ENCODE measurements at places on chromosomes 11 and 22.
A peak's percentile ranks its signal among the peaks of the same experiment; 100 is the strongest.

- no peak for DNase-seq
These were observed 1.7 kb downstream of the TOM1 start for GRCh38 chr22:35301372-35301874.

DNA sequence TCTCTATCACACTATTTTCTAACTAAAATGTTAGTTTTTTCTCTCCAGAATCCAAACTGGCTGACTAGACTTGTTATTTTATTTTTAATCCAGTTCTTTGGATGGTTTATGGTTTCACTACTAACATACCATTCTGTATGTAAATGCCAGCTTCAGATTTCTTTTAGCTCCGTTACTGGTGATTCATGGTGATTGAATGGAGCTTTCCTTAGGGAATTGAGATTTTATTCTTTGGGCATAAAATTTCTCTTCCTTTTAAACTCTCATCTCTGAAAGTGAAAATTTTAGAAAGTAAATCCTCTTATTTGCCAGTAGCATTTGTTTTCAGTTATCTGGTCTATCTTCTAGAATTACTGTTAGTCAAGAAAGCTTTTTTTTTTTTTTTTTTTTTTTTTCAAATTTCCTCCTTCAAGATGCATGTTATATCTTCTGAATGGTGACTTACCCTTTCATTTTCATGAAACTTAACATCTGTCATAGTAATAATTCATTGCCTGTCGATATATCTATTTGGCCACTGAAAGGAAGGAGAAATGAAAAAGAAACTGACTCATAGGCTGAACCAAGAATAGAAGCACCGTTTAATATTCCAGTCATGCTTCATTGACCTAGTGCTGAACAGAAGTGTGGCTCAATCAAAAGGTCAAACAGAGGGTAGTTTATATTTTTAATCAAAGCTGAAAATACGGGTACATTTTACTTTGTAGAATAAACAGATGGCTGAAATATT, 6.4 kb downstream of the ENDOD1 start:
- DNase-seq, result no peak

DNA sequence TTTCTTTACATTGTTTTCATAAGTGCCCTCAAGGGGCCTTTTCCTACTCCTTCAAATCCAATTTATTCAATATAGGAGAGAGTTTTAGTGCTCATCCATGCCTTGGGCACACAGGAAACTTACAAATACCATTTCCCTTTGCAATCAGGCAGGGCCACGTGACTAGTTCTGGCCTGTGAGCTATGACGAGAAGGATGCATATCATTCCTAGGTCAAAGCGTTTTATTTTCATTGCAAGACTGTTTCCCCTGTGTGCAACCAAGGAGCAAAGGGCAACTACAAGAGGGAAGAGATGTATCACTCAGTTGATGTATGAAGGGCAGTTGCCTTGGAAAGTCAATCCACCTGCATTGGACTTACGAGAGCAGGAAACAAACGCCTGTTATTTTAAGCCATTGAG, 1.9 kb upstream of the TRAF6 start:
- DNase-seq, result no peak

- no peak for DNase-seq
These were observed at the start of gene MPZL2 for GRCh38 chr11:118263695-118264568. Gene MPZL2, minus strand, starts transcription at chr11:118264297. Its CDS starts 144 bp downstream, at chr11:118264153.

- peak; percentile 9 for DNase-seq
These were observed 165.9 kb upstream of the NCAM1 start for GRCh38 chr11:112795142-112795815.

DNA sequence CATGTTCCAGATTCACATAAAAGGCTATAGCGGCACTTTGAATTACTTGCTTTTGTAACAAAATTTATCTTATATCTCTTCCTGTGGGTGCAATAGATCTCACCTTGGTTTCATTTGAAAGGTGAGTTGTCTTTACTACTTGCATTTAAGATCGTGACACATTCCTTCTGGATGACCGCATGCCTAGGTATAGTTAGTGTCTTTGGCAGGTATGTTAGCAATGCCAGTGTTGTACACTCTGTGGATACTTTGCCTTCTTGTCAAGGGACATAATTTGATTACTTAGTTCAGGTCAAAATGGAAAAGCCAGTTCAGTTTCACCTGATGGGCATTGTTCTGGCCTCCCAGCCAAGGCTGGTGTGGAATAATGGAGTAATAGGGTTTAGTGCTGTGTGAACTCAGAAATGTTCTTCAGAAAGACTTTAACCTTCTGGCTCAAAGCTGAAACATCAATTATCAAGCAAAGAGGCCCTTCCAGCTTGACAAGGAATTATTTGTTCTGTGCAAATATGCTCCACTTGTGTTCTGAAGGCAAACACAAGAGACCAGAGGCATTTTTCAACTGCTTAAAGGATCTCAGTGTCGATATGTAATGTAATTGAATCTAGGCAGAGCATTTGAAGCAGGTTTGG, 64.6 kb downstream of the AMOTL1 start:
- DNase-seq, result no peak

DNA sequence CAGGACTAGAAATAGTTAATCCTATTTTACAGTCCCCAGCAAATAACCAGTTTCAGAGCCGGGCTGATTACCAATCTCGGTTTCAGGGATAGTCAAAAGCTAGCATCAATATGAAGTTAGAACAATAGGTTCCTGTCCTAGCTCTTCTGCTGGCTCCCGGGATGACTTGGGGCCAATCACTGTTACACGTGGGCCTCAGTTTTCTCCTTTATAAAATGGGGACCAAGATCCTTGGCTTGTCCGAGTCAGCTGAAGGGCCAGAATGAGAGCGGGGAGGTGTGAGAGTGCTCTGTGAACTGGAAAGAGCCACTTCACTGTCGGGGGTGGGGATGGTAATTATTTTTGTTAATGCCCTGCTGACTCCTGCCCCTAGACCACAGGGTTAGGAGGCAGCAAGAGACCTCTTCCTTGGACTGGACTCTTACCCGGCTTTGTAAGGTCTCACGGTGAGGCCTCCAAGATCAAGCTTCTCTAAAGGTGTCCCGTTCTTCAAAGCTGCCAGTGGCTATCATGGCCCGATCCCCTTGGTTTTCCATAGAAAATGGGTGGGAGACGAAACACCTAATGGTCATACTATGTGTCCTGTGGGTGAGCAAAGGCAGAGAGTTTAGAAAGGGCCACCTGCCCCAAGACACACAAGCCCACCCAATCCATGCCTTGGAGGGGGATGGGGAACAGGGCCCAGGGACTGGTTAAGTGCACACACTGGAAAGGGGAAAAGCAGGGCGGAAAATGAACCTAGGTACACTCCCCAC, 1.4 kb downstream of the UCP2 start:
- DNase-seq, result no peak

DNA sequence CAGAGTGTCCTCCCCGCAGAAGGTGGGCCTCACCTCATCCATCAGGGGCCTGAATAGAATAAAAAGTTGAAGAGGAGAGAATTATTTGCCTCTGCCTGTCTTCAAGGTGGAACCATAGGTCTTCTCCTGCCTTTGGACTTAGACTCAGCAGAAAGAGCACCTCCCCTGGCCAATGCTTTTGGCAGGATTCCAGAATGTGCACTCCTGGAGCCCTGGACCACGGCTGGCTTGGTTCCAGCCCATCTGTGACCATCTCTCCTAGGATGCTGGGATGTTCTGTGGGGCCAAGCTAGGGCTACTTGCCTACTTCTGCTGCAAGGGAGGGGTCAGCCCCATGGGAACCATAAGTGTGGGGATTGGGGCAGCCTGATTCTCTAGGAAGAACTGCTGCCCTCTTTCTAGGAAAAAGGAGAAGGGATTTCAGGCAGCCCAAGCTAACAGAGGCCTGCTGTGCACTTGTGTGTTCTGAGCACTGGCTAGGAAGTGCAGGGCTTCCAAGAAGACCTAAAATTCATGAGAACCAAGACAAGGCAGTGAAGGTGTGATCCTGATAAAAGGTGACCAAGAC, 32.2 kb upstream of the SHANK2 start:
- no peak for DNase-seq

GRCh38 chr11:97772705-97773104, 1248.0 kb upstream of the CNTN5 start:
- no peak for DNase-seq

DNA sequence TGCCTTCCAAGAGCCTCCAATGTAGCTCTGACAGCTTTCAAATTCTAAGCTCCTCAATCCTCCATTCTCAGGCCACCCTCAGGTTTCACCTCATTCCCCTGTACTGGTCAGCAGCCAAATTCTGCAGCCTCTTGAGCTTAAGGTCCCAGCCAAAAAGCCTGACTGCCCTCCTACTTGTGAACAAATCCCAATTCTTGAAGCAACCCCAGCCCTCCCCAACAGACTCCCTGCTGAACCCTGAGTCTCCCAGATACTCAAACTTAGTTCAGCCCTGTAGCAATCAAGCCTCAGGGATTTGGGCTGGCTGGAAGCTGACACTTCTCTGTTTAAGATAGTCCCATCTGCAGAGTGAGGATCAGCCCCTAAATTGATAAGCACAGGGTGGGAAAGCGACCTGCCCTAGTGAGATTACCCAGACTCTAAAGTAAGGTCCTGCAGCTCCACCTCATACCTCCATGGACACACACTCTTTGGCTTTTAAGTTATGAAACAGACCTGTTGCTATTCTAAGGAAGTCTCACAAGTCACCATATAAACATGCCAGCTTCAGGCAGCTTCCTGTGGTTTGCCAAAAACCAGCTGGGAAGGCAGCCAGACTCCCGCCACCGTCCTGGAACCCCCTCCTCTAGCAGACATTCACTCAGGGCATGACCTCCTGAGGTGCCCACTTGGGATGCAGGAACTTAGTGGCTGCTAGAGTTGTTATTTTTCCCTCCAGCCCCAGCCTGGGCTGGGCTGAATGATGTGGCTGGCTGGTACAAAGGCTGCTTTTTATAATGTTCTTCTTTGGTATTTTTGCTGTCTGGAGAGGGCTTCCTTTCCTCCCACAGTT, 82.5 kb upstream of the PICALM start:
- DNase-seq, result peak; percentile 93

- DNase-seq, result peak; percentile 21
These were observed 18.2 kb downstream of the KCNJ1 start for GRCh38 chr11:128848815-128849455.

DNA sequence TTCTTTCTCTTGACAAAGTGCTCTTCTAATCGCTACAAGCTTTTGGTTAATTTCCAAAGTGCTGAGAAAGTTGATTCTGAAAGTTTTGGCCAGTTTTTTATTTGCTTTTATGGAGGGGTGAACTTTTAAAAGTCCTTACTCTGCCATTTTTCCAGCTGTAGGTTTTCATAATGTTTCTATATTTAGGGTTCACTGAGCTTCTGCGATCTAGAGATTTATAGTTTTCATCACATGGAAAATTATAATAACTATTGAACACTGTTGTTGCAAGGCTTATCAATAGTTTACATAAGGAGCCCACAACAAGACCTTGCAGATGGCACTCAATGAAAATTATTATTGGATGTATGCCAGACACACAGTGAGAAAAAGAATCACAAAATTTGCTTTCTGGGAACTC, 55.1 kb downstream of the DLG2 start:
- no peak for DNase-seq

- no peak for DNase-seq
These were observed 51.4 kb downstream of the PRCP start for GRCh38 chr11:82848829-82849228.

DNA sequence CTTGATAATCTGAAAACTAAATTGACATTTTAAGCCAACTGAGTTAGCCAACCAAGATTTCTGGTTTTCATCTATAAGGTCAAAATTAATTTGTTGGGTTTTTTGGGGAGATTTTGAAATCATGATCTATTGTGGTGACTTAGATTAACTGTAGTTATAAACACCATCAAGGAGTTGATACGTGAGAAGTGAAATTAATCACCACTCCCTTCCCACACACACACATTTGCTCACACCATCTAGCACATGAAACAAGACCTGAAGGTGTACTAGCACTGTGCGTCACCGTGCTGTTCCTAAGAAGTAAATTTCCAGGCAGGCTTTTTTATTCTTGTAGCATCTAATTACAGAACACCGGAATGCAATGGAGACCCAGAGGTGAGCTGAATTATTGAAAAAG, 2.1 kb downstream of the OR5B21 start:
- DNase-seq, result no peak

- DNase-seq, result no peak
These were observed 608 bp downstream of the MLC1 start for GRCh38 chr22:50084614-50085021.

DNA sequence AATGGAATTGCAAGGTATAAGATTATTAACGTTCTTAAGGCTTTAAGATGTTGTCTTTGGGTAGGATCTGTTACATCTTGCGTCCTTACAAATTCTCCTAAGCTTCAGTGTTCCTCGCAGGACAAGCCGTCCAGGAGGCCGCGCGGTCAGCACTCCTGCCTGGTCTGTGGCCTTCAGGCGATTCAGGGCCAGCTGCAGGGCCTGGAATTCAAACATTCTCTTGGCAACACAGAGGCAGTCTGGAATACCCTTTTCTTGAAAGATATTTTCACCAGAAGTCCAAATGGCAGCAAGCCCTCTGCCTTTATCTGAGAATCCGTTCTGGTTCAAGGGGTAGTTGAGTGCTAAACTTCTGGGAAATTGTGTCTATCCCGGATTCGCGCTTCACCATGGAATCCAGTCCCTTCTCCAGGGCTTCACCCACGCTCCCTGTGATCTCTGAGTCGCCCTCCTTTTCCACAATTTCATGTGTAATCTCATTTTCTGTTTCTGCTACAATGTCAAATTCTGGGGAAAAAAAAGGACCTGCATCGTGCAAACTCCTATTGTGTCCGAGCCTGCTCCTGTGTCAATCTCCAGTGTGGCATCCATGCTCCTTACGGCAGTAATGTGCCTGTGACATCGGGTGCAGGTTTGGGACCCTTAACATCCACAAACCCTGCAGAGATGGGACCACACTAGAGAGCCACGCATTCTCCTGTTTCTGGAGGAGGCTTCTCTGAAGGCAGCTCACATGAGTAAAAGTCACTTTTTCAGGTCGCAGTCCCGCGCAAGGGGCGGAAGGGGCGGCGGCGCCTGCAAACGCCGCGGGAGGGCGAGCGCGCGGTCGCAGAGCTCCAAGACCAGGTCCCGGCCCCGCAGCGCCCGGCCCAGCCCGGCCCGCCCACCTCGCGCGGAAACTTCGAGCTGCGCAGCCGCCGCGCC, 25.4 kb upstream of the SORL1 start:
- DNase-seq, result no peak

DNA sequence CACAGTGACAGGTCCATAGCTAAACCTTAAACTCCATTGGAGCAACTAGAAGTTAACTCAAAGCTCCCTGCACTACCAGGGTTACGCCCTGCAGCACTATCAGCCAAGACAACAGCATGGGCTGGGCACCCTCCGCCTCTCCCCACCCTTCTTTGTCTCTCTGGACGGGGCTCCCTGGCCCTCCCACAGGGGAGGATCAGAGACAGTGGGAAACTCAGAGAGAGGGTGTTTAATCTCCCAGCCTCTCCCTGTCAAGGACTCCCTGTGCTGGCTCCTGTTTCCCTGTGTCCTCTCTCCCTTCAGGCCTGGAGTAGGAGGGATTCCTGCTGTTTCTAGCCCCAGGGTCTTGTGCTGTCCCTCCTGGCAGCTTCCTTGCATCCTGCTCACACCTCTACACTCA, 56.9 kb upstream of the CSNK2A3 start:
- DNase-seq, result peak; percentile 62

- peak; percentile 17 for DNase-seq
These were observed 26.8 kb downstream of the CLDN25 start for GRCh38 chr11:113806406-113806805.

DNA sequence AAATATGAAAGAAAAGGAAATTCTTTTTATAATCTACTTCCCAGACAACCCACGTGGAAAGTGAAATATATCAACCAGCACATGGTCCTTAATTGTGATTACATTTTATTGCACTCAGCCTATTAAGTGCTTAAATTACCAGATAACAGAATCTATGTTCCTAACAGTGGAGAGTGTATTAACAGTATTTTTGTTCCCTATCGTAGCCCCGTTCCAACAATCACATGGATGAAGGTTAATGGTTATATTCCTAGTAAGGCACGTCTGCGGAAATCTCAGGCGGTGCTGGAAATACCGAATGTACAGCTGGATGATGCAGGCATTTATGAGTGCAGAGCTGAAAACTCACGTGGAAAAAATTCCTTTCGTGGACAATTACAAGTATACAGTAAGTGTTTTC, 626.1 kb upstream of the ARHGAP42 start:
- DNase-seq, result no peak

Data from hematopoietic multipotent progenitor cell treated with erythropoietin and hydrocortisone succinate and interleukin-3 and kit ligand, for 15 days (in vitro differentiated cells).